Fibroblast of lung (primary cell): ENCODE measurements at places on chromosomes 5 and 9. TPM values are rescaled to one million over a fixed set of nuclear protein-coding genes. Genes with fewer than 3 reads are reported as not detected.
A peak's percentile ranks its signal among the peaks of the same experiment; 100 is the strongest.

DNA sequence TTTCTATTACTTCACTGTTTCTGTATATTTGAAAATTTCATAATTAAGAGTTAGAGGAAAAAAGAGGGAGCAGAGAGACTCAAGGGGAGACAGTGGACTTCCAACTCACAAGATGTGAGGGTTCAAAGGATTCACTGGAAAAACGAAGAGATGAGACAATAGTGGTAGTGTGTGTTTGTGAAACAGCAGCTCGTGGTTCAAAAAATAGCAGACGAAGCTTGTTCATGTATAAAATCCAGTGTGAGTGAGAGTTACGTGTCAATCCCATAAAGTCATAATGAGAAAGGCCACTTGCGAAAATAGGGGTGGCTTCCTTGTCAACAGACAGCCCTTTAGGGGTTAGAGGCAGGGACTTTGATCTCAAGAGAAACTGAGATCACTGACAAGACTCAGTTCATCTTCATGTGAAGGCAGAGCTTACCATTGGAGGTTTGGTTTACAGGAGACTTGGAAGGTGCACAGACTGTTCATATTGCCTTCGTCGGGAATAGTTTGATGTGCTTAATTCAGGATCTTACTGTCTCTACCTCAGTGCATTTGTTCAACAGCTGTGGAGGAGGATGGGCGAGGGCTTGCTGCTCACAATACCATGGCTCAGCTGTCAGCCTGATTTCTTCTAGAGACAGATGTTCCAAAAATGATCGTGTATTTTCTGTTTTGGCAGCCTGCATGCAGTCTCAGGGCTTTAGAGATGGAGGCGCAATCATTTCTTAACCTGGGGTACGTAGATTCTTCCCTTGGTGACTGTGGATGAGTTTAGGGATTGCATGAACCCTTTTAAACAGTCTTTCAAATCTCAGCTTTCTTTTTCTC is 105.7 kb upstream of the KLF9 start:
- no peak for DNase-seq

- DNase-seq = no peak
Measured at GRCh38 chr5:139877129-139877597, 81.6 kb downstream of the PSD2 start.

The GFPT2 gene
- 19.3 and 26.7 TPM in 2 replicates for total RNA-seq

DNA sequence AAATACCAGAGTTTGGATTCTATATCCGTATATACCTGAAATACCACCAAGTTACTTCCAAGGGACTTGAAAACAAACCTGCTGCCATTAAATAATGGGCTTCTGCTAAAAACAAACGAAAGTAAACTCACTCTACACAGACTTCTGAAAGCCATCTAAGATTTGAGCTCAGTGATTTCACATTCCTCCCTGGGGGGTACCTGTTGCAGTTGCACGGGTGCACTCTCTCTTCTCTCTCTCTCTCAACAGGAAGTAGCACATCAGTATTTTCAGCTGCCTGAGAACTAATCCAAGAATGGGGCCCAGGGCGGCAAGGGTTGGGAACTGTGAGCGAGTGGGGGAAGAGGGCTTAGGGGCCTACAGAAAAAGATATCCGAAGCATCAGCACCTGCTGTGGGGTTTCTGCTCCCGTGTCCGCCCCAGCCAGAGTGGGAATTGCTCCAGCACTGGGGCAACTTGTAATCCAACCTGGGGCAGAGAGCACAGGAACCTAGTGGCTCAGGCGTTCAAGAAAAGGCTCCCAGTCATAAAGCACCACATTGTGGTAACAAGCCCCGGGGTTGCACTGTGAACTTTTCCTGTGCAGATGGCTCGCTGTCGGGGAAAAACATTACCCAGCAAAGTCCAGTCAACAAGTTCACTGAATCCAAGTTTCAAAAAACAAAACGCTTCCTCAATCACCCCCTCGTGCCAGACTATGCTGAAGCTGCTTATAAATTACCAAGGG is 99.8 kb downstream of the EFNA5 start:
- DNase-seq = no peak

The ADAMTSL1 gene
- total RNA-seq = 11.6 and 27.9 TPM in 2 replicates

- no peak for DNase-seq
Measured at GRCh38 chr5:74304536-74304935, 336.0 kb downstream of the ENC1 start.

DNA sequence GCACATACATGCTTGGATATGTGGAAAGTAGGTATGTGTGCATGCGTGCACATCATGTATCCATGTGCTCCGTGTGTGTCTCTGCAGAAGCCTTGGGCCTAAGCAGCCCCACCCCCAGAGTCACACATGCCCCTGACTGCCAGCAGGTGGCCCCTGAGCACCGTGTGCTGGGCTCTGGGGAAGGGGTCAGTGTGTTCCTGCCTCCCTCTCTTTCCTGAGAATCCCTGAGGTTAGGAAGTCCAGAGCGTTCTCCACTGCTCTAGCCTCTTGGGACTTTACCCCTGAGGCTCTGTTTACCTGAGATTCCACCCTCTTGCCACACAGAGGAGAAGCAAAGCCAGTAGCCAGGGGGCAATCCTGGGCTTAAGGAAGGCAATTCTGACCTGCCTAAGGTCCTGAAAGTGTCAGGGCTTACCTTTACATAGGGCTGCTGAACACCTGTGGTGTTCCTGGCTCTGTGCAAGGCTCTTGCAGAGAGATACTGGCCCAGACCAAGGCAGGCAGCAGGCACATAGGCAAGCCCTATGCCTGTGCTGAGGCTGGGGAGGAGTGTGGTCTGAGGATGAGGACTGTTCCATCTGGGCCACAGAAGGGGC is 207.3 kb downstream of the TMEM38B start:
- peak; percentile 20 for DNase-seq

DNA sequence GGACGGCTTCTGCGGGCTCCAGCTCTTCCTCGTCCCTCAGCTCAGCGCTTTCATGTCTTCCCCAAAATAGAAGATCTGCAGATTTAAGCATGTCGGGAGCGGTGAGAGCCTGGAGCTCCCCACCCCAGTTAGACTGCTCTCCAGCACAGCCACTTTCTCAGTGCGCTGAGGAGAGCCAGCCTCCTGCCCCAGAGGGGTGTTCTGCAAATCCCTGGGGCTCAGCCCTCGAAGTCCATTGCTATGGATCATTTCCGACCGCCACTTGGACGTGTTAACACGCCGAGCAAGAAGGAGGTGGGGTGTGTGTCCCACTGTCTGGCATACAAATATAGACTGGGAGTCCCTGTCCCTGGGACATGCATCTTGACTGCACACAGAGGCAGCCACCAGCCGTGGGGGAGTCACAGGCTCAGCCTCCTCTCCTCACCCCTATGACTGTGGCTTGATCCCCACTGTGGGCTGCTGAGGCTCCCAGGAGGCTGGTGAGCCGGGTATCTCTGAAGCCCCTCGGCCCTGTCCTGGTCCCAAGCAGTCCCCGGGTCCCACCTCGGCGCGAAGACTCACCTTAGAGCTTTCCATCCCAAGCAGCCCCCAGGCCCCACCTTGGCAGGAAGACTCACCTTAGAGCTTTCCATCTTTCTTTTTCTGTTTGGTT is 30.0 kb upstream of the RNF130 start:
- DNase-seq = no peak

- peak; percentile 84 for DNase-seq
Measured at GRCh38 chr5:159510282-159510681, 180.0 kb upstream of the IL12B start.

- no peak for DNase-seq
Measured at GRCh38 chr5:485113-485945, 38.9 kb downstream of the SLC9A3 start.

GRCh38 chr5:16480821-16481538 is 15.4 kb upstream of the ZNF622 start:
- DNase-seq = no peak

DNA sequence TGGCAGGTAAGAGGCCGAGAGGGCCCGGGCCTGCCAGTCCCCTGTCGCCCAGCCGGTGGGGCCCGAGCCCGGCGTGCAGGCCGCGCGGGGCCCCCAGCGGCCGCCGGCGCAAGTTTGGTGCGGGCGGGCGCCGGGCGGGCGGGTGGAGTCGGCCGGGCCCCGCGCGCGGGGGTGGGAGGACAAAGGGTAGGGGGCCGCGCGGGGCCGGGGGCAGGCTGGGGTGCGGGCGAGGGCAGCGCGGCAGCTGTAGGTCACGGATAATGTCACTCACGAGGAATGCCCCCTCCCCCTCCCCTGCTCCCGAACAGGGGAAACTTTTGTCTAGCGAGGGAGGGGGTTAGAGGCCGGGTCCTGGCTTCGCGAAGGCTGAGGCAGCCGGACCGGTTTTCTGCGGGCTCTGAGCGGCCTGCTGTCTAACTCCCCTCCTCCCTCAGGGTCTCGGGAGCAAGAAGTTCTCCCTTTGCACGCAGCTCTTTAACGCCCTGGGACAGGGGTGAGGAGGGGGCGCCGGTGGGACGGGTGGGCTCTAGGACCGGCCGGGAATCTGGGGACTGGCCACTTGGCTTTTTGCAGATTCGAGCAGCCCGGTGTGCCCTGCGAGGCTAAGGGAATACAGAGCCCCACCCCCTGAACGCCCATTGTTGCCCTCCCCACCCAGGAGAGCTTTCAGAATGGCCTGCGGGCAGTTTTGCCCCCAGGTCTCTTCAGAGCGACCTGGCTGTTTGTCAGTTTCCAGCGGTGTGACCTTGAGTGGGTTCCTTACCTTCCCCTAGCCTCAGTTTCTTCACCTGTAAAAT is 21.3 kb upstream of the NDST1 start:
- peak; percentile 65 for DNase-seq

DNA sequence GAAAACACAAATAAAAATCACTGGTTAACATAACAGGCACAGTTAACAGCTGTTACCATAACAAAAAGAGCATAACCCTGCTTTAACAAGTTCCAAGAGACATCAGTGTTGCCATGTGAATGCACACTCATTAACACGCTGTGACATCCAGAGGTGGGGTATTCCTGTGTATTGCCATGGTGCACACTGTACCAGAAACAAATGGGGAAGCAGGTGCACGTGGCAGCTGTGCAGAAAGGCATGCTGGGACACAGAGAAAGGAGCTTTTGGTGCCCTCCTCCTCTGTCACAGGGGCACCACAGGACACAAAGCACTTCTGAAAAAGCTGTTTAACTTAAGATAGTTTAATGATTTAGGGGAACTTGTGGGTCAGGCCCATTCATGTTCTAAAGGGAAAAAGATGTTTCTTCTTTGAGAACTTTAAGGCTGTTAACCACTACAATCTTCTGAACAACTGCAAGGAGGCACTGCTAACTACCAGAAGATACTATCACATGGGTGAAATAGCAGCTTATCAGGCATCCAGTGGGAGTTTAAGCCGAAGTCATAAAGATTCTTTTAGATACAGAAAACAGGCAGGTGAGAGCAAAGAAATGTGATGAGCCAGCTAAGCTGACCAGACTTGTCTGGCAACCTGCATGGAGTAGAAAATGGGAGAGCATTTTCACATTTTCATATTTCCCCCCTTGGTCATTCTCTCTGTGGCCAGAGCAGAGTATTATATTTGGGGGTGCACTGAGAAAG is 56.4 kb upstream of the GOLPH3 start:
- DNase-seq = no peak

GRCh38 chr5:51889703-51890102 is 506.5 kb downstream of the ISL1 start:
- no peak for DNase-seq

The FOXD4L3 gene
- total RNA-seq = under 0.01 TPM in 1 of 2 replicates, not detected in the other

The ACO1 gene
- 51.1 and 77.8 TPM in 2 replicates for total RNA-seq

The TCERG1 gene
- 21.3 and 27.2 TPM in 2 replicates for total RNA-seq

The PCDHB3 gene
- total RNA-seq = 0.77 and 1.7 TPM in 2 replicates

The ADGRV1 gene
- under 0.01 and 0.17 TPM in 2 replicates for total RNA-seq

- DNase-seq = no peak
Measured at GRCh38 chr5:135491552-135492318, 39.6 kb upstream of the TIFAB start.
